ENCODE measurements at places on chromosomes 4 and X.

DNA sequence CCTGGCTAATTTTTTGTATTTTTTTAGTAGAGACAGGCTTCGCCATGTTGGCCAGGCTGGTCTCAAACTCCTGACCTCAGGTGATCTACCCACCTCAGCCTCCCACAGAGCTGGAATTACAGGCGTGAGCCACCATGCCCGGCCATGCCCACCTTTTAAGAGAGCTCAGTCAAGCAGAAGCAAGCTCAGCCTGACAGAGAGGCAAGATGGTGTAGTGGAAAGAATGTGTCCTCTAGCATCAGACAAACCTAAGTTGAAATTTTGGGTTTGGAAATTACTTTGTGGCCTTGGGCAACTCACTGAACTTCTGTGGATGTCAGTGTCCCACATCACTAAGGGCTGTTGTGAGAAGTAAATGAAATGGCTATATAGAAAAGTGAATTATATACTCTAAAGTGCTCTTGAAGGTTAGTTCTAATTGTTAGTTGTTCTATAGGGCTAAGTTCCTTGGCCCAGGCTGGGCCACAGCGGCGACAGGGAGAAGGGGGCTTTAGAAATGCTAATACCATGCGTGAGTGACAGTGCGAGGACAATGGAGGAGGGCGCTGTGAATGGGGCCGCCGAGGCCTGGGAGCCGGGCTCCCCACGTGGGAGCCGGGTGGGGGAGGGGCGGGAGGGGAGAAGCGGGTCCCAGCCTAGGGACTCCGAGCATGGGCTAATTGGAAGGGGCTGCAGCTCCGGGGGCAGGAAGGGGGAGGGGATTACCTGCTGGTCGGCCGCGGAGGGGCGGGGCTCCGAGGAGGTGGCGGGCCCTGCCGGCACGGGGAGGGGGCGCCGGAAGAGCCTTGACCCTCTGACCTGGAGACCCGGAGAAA is 15.6 kb downstream of the PJA1 start:
- DNase-seq: no peak

DNA sequence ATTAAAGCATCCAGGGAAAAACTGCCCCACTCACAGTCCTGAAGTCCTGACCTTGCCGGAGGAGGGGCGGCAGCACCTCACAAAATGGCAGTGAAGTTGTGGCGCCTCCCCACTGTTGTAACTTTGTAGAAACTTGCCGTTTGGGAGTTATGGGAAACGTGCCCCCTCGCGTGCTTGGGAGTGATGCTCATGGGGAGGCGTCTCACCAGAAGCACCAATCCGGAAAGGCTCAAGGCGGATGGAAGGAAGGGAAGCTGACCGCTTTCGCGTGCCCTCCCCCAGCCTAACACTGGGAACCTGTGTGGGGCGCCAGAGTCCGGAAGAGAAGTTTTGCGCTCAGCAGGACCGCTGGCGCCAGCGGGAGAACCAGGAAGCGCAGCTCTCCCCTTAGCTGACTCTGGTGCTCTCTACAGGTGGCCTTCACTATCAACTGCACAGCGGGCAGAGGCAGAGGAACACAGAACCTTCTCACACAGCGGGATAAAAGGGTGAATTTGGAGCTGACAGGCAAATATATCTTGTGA is at the start of the genes CT45A10 and SAGE1:
Gene CT45A10, minus strand, starts transcription at position 151 of the 524 bp plus-strand sequence. CDS start 8,100 bp downstream, outside the sequence.
Gene SAGE1, plus strand, starts transcription at position 423 of the 524 bp plus-strand sequence. CDS start 2,527 bp downstream, outside the sequence.
- no peak for DNase-seq

DNA sequence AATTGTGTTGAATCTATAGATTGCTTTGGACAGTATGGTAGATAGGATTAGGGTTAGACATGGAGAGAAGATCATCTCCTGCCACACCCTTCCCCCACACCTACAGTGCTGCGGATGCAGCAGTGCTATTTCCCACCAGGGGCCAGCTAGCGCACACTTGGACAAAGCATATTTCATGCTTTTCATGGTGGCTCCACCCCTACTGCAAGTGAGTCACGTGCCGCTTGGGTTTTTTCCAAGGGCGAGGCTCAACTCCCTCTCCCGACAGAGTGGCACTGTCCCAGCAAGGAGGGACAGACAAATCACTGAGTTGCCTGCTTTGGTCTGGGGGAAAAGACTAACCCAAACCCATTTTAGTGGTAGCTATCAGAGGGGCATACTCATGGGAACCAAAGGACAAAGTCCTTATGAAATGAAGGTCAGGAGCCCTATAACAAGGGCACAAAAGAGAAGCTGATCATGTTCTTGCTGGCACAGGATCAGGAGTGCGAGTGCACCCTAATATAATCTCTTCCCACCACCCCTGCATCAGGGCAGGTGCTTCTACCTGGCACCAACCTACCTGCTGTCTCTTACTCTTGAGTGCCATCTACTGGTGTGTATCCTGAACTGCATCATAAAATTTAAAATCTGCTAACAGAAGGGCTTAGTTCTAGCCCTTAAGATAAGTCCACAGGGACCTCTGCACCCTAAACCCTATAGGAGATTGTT is 55.1 kb upstream of the PGAM4 start:
- DNase-seq: no peak

DNA sequence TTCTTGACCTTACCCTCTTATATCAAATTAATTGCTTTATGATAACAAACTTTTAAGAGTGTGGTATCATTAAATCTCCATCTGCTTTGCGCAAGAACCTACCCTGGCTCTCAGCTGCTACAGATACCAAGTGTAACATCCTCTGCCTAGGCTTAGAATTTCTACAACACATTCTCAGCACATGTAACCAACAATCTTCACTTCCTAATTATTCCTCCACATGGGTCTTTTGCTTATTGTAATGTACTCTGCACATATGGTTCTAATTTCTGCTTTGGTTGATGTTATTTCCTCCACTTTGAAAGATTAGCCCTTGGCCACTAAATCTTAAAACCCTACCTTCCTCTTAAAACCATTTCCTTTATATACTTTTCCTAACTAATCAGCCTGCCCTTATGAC is 242.4 kb downstream of the ARHGAP24 start:
- DNase-seq: no peak

DNA sequence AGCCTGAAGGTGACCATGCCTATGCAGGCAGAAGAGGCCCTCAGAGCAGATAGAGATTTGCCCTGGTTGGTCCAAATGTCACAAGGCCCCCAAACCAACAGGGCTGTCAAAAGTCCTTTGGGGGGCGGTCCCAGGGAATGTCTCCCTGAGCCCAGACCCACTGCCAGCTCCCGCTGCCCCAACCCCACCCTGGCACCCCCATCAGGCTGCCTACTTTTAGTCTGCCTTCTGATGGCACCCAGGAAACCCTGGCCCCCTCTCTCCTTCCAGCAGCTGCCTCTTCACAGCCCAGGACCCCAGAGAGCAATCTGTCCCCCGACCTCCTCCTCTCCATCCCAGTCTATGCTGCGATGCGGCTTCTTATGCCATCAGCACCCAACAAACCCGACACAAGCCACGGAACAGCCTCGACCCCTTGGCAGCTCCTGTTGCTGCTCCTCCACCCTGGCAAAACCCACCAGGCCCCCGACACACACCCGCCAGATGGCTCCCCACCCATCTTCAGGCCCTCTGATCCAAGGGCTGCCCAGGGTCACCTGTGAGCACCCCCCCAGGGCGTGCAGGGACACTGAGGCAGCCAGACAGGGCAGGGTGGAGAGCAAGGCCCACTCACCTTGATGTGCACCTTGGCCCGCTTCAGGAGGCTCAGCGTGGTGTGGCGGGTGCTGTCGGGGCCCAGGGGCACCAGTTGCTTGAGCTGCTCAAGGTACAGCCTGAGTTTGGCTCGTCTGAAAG is 9.9 kb downstream of the MXD4 start:
- DNase-seq: peak; percentile 39

DNA sequence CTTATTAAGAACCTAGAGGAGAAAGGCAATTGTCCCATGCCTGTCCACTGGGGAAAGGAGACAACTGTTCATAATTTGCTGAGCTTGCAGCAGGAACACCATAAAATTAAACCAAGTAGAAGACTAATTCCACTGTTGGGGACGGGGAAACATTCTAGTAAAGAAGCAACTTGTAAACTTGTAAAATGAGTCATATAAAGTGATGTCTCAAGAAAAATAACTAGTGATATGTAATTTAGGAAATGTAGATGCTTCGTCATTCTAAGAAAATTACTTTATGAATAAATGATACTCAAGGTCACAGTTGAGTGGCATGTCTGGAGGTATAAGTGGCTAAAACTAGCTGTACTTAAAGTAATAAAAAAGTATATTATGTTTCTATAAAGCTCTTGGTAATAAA is 121.2 kb upstream of the MID1 start:
- DNase-seq: no peak
